Fibroblast of pulmonary artery (primary cell): ENCODE measurements at places on chromosomes 6 and 20.

GRCh38 chr6:115617031-115617430, 443.7 kb downstream of the FRK start:
- DNase-seq = no peak

DNA sequence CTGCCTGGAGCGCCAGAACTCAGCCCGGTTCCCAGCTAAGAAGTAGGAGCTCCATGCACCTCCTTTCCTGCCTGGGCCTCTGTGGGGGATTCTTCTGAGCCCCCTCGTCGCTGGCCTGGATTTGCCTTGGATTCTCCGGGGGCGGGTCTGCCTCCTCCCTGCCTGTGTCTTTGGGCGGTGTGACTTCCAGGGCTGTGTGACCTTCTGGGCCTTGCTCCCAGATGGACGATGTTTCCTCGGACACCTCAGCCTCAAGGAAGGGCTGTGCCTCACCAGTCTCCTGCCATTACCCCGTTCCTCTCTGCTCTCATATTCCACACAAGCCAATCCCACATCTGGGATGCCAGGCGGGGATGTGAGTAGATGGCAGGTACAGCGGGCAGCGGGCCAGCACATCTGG, 76.8 kb downstream of the ERMARD start:
- DNase-seq = no peak

DNA sequence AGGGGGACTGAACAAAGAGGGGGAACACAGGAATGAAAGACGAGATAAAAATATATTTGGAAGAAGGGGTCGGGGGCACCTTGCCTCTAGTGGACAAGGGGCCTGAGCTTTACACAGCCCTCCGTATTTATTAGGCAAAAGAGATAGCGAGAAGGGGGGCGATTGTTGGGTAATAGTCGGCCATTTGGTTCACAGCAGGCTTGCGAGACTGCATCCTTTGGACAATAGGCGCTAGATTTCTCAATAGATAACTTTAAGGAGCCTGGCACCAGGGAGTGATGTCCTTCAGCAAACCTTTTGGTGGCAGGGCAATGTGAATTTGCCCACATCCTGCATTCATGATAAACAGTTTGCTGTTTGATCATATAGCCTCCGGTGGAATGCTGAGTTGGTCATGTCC, 3.0 kb upstream of the NANP start:
- DNase-seq = no peak

DNA sequence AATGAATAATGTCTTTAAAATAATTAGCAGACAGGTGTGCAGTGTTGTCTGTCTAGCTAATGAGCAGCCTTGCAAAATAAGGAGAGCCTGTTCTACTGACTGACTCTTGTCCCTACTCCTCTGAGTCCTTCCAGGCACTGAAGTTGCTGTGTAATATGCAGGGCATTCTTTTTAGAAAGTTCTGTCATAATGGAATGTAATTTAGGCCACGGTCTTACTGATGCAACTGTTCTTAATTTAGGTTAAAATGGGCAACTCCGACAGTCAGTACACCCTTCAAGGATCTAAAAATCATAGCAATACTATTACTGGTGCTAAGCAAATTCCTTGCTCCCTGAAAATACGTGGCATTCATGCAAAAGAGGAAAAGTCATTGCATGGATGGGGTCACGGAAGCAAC, 133.9 kb downstream of the TIAM2 start:
- DNase-seq = no peak

GRCh38 chr6:125302840-125303511, 1.2 kb upstream of the HDDC2 start:
- no peak for DNase-seq

DNA sequence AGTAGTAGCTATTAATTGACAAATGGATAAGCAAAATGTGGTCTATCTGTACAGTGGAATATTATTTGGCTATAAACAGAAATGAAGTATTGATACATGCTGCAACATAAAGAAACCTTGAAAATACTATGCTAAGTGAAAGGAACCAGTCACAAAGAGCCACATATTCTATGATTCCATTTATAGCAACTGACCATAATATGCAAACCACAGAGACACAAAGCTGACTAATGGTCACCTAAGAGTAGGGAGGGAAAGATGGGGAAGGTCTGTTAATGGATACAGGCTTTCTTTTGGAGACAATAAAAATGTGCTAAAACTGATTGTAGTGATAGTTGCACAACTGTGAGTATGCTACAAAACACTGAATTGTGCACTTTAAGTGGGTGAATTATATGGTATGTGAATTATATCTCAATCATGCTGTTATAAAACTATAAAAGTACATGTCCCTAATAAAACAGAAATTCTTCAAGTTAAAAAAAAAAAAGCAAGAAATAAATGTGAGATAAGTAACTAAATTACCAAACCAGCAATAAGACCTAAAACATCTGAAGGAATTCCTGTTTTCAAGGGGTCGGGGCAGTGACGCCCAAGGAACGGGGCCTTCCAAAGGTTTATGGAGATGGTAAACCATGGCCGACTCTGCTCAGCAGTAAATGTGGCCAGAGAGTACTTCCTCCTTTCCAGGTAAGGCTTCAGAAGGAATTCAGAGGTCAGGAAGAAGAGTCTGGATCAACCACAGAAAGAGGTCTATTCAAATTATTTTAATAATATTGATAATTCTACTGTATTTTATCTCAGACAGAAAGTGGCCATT, 75.4 kb downstream of the ARHGAP18 start:
- no peak for DNase-seq

DNA sequence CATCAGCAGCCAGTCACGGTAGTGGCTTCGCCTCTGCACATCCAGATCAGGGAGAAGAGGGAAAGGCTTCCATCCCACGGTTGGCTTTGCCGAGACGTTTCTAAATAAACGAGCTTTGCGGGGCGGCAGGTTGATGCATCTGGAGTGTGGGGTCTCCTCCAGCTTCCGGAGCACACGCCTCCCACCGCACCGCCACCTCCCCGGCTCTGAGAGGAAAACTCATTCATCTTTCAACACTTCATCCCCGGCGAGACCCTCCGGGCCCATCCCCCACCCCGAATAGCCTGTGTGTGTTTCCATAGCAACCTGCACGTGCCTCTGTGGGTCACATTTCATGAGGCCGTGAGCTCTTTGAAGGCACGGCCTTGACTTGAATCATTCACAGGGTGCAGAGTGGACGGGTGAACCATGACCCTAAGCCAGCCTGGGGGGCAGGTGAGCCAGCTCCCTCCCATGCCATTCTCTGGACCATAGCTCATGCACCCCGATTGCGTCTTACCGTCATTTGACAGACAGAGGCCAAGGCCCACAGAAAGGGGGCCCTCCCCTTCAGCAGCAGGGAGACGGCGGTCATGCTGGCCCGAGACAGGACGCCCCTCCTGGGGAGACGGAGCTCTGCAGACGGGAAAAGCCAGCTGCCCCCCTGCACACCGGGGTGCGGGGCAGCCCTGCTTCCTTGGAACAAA, 16.2 kb upstream of the CHRNA4 start:
- DNase-seq = no peak

GRCh38 chr6:38319256-38320212, 320.2 kb downstream of the BTBD9 start:
- no peak for DNase-seq

DNA sequence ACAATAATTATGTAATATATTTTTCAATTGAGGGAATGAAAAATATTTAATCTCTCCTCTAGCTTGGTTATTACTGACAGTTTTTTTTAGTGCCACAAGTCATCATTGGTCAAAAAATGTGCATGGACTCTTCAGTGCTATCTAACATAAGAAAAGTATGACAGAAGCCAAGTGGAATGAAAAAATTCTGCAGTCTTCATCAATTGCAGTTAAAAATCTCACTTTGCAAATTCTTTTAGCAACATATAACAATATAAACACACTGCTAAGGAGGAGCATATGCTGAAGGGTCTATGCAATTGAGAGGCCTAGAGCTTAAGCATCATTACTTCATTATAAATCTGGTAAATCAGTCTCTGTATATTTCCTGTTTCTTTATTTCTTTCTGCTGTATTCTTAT, 175.1 kb downstream of the ARHGAP18 start:
- no peak for DNase-seq

- DNase-seq = no peak
Observed at GRCh38 chr20:32040142-32040953, 11.7 kb upstream of the HCK start.

DNA sequence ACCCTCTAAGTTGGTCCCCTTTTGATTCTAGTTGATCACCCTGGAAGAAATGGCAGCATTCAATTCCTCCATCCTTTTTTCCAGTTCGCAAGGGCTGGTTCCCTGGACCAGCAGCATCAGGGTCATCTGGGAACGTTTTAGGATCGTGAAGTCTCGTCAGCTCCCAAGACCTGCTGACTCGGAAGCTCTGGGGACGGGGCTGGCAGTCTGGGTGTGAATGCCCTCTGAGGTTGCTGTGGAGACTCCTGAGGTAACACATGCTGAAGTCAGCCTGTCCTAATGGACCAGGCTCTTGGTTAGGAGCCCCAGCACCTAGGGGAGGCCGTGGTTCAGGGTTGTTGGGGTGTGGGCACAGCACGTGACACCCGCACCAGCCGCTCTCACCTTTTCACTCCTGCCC, 164.1 kb downstream of the SYNDIG1 start:
- DNase-seq = no peak

DNA sequence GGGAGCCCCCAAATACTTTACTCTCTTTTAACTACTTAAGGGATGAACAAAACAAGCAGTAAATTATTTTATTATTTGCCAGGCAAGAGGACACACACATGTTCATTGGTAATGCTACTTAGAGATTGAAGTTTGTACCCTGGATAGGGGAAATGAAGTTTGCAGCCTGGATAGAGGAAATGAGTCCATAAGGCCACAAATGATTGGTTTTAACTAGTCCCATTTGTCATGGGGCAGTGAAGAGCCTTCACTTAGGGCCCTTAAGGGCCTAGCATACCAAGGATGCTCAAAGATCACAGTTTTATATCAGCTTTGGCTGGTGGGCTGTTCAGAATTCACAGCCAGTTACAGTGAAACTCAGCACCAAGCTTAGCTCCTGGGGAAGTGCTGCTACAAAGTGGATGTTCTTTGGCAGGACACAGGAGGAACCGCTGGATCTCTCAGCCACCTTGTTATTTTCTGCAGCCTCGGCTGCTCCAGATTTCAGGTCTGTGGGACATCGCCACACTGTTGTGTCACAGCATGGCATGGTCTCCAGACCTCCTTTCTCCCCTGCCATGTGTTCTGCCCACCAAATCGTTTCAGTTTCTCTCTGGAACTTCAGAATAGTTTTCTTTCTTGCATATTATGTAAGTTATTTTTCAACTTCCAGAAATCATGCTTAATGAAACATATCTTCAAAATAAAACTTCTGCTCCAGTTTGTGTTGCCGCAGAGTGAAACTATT, 41.8 kb downstream of the NCOA7 start:
- no peak for DNase-seq

DNA sequence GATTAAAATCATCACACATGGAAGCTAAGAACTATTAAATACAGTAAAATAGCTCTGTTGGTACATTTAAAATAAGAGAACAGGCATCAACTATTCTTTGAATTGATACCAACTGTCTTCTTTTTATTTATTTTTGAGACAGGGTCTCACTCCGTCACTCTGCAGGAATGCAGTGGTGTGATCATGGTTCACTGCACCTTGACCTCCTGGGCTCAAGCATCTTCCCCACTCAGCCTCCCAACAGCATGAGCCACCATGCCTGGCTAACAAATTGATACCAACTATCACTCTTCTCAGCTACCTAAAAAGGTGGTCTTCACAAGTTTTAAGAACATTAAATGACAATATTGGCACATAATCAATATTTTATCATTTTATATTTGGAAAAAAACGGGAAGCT, 7.8 kb upstream of the PNISR start:
- DNase-seq = no peak

DNA sequence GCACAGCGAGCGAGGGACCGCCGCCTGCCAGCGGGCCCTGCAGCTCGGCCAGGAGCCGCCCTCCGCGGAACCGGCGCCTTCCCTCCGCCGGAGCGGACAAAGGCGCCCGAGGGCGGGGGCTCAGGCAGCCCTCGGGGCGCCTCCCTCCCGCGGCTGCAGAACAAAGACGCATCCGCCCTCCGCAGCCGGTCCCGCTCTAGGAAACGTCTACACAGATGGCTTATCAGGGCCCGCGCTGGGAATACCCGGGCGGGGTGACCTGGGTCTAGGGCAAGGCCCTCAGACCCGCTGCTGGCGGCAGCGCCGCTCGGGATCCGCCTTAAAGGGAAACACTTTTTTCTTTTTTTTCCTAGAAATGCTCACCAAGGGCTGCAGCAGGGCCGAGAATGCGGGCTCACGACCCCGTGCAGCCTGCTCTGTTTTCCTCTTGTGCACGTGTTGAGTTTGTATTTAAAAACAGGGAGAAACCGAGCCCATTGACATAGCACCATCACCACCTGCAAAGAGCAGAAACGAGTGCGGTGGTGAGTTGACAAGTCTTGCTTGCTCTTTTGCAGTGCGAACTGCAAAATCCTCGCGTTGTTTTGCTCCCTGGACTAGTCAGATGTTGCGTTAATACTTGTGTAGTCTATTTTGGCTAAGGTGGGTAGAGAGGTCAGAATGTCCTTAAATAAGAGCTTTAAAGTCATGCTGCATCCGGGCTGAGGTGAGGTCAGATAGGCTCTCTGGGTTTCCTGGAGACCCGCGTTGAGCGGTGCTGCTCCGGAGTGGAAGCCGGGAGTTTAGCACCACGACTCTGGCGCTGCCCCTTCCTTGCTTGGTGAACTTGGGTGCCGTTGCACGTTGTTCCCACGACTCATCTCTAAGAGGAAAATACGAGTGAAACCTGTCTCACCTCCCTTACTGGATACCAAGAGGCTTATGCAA, 1.1 kb upstream of the RPS6KA2 start:
- DNase-seq = peak; percentile 50

- DNase-seq = no peak
Observed at GRCh38 chr20:13816757-13817156, 31.9 kb downstream of the NDUFAF5 start.

- DNase-seq = no peak
Observed at GRCh38 chr6:98828941-98829411, 5.4 kb upstream of the POU3F2 start.

GRCh38 chr20:35341366-35342028, 49.3 kb upstream of the FAM83C start:
- DNase-seq = no peak

DNA sequence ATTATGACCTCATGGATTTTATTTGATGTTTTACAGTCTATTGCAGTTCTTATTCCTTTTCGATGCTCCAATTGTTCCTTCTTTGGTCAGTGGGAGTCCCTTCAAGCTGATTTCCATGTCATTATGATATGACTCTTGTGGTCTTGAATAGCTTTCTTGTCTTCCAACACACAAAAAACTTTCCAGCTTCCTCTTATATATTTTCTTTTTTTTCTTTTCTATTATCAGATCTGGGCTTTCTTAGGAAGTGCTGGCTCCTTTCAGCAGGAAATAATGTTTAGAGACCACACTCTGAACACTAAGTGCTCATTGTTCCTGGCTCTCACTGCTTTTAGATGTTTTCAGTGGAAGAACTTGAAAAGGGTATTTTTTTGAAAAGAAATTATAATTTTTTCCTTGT, 3.1 kb upstream of the SLC17A1 start:
- peak; percentile 15 for DNase-seq

- DNase-seq = peak; percentile 44
Observed at GRCh38 chr6:2209226-2209809, 36.1 kb downstream of the GMDS start.
